ENCODE measurements at places on chromosomes 1 and 21.

- no peak for DNase-seq
These were observed 4.9 kb upstream of the PROX1 start for GRCh38 chr1:213982672-213983492.

DNA sequence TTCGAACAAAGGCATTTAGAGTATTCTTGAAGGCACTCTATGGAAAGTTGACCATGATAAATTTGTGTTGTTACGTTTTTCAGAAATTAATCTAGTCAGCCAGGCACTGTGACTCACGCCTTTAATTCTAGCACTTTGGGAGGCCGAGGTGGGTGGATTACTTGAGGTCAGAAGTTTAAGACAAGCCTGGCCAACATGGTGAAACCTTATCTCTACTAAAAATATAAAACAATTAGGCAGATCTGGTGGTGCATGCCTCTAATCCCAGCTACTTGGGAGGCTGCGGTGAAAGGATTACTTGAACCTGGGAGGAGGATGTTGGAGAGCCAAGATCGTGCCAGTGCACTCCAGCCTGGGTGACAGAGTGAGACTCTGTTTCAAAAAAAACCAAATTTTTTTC lies 130.6 kb upstream of the BRINP3 start:
- DNase-seq: no peak

DNA sequence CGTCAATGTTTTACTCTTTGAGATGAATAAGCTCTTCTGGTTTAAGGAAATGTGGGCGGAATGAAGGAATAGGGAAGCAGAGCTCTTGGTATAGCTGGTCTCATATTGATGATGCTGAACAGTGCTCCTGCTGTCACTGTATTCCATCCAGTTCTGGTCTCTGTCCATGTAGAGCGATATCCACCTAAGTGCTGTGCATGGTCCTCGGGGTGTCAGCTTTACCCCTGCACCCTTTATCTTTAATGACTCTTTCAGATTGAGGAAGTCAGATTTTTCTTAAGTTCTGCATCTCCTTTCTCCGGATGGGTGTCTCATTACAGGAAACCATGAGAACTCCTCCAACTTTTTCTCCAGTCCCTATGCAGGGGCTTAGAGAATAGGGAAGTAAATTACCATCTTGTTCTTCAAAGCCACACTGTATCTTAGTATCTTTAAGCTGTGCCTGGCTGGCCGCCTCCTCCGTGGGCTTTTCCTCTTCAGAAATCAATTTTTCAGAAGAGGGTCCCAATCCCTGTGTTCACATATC lies 52.9 kb downstream of the PDE4B start:
- DNase-seq: no peak

DNA sequence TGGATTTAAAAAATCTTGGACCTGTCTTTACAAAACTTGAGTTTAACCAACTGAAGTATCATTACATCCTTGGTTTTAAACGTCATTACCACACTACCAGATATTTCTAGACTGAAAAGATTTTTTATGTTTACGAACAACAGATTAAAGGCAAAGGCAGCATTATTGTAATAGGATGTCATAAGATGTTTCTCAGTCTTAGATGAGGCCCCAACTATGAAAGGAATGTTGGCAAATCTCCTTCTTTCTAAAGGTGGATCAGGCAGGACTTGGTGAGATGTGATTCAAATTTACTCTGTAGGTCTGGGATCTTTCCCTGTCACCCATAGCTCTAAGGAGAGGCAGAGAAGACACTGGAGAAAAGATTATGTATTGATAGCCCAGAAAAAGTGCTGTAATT lies 417.9 kb downstream of the PTBP2 start:
- no peak for DNase-seq

DNA sequence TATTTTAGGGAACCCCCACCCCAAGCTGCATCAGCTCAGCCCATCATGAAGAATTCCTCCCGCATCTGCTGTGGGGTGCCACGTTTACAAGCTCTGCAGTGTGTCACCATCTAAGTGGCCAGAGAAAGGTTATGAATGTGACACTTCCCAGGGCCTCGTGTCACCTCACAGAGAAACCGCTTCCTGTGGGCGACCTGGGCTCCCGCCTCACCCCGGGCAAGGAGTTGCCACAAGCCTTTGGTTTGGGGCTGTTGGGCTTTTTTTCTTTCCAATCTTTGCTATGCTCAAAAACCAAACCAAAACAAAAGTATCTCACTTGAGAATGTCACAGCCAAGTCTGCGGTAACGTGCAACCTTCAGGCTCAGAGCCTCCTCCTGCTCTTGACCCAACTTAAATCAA lies 82.1 kb upstream of the ARHGEF16 start:
- DNase-seq: no peak

GRCh38 chr1:32651461-32652073 lies 559 bp downstream of the RBBP4 start:
- no peak for DNase-seq

GRCh38 chr21:46092811-46093667 lies 4.9 kb upstream of the COL6A2 start:
- DNase-seq: no peak

- no peak for DNase-seq
These were observed 385.3 kb downstream of the SETD4 start for GRCh38 chr21:35674895-35675470.

- DNase-seq: no peak
These were observed 27.3 kb upstream of the THEM4 start for GRCh38 chr1:151936653-151937052.

DNA sequence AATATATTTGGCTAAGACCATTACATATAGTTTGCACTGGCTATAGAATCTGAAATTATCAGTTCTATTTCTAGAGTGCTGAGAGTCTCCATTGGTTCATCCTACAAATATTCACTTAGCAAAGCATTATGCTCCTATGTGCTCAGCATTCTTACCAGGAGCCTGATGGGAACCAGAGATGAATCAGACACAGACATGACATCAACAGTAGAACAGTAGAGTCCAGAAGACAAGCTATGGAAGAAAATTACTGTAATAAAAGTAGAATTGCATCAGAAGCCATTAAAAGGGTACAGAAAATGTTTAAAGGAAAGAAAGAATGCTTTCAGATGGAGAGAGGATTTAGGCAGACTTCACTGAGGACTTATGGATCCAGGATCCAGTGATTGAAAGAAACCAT lies 271.7 kb upstream of the SNX7 start:
- no peak for DNase-seq

DNA sequence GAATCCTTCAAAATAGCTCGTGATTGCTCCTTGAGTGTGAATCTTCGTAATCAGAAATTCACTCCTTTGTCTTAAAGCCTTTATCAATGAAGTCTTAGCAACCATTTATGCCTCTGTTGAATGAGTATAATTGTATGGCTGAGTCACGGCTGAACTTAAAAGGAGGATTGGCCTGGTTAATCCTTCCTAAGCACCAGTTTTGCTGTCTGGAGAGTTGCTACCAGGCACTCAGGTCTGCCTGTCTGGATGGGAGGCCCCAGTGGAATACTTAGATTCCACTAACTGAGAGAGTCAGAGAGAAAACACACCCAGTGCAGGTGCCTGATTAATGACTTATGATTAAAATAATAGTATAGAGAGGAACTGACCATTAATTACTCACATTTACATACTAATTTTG lies 7.6 kb upstream of the HHAT start:
- no peak for DNase-seq

GRCh38 chr21:26320596-26320995 lies 150.0 kb upstream of the APP start:
- DNase-seq: no peak

- DNase-seq: no peak
These were observed 23.7 kb downstream of the PADI3 start for GRCh38 chr1:17272646-17273045.

GRCh38 chr1:50684185-50684584 lies 260.9 kb upstream of the DMRTA2 start:
- DNase-seq: no peak

DNA sequence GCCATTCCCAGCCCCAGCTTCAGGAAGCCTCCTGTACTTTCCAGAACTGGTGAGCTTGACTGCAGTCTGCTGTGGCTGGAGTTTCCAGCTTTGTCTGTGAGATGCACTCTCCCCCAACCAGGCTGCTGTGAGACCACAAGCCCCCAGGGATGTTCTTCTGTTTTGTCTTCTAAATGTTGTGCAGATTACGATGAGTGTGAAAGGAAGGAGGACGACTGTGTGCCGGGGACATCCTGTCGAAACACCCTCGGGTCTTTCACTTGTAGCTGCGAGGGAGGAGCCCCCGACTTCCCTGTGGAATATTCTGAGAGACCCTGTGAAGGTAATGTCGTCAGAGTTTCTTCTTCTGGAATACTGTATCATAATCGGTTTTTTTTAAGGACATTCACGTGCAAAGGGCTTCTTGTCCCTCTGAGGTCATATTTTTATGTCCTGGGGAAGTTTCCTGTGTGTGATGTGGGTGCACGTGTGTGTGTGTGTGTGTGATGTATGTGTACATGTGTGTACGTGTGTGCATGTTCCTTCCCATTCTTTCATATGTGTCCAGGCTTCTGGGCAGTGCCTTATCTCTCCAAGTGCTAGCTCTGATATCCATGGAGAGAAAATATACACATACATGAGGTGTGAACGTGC lies 49.9 kb downstream of the UMODL1 start:
- no peak for DNase-seq

- DNase-seq: no peak
These were observed 1061.0 kb downstream of the ADGRL2 start for GRCh38 chr1:82861749-82862148.

- DNase-seq: no peak
These were observed 60.8 kb downstream of the EDN2 start for GRCh38 chr1:41423511-41424191.

GRCh38 chr1:203839081-203839480 lies 22.3 kb upstream of the SNRPE start:
- peak; percentile 22 for DNase-seq

DNA sequence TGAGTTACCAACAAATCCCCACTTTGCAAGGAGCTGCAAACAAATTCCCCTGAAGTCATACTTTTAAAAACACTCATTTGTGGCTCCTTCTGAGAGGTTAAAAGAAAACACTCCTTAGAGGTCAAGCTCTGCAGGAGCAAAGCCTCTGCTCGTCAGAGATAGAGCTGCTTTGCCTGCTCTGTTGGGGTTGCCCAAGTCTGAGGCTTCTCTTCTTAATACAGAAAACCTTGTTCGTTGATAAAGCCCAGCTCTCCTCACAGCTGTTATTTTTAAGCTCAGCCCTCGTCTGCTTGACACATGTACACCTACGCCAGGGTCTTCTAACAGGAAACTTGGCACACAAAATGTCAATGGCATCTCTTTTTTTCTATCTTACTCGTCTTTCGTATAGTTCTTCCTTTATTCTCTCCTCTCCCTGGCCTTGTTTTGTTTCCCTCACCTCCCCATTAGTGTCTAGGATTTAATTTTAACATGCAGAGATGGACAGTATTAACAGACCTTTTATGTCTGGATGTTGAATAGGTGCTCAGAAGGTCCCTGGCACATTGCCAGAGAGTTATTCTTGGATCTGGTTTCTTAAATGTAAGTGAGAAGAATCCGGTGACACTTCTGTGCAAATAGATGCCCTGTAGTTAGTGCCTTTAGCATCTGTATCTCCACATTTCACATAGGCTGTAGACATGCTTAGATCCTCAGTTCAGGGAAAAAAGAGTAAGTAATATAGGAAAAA lies 86.0 kb downstream of the LRRC53 start:
- DNase-seq: no peak

- no peak for DNase-seq
These were observed 2.2 kb downstream of the IGSF9 start for GRCh38 chr1:159943278-159943640.

- DNase-seq: no peak
These were observed 214.0 kb downstream of the ZC3H11B start for GRCh38 chr1:219398815-219399396.

GRCh38 chr21:16460936-16461335 lies 731.2 kb downstream of the USP25 start:
- DNase-seq: no peak

DNA sequence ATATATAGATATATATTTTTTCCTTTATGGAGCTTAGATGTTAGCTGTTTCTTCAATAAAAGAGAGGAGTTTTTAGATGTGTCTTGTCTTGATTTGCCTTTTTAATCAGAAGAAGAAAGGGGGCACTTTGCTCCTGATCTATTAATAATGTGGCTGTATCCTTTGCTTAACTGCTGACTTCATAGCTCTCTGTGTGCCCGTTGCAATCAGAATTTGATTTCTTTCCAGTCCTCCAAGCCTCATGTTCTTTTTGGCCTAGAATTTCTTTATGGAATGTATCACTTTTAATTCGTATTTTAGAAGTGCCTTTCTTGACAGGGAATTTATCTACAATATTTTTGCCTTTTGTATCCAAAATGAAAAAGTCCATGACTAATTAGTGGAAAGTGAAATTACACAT lies 85.3 kb downstream of the C1orf21 start:
- no peak for DNase-seq

GRCh38 chr1:32868806-32869455 lies 1.8 kb downstream of the FNDC5 start:
- no peak for DNase-seq

- no peak for DNase-seq
These were observed 7.7 kb upstream of the MPZL1 start for GRCh38 chr1:167714098-167714438.

GRCh38 chr1:247408100-247408499 lies 7.9 kb upstream of the NLRP3 start:
- no peak for DNase-seq

DNA sequence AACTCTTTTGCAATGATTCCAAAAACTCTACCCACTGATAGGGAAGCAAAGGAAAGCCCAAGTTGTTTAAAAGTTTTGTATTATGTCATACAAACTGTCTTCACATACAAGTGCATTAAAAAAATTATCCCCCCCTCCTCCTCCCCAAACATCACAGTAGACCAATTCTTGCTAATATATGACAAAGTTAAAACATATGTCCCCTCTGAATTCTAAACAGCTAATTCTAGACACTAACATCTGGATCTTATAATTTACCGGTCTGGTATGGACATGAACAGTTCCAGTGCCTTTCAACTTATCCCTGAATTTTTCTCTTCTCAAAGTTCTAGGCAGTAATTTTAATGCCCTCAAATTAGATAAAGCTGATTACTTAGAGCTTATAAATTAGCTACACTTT lies 13.4 kb downstream of the RIT1 start:
- DNase-seq: no peak

DNA sequence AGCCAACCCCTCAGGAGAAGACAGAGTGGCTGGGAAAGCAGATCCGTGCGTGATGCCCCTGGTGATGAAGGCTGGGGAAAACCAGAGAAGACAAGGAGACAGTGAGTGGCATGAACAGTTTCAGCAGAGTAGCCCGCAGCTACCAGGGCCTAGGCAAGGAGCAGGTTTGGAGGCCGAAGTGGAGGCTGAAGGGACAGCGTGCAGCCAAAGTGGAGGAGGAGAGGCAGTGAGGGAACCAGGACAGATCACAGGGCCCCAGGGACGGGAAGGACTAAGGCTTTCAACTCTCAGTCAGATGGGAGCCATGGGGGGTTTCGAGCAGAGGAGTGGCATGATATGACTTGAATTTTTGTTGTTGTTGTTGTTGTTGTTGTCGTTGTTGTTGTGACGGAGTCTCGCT lies 59.9 kb upstream of the SELENON start:
- DNase-seq: no peak
